Smooth muscle cell of the pulmonary artery (primary cell): ENCODE measurements at places on chromosomes 12 and 14. TPM values are rescaled to one million over a fixed set of nuclear protein-coding genes. Genes with fewer than 3 reads are reported as not detected.

COX8C gene
- not detected in 2 replicates for total RNA-seq

TRIM9 gene
- 0.39 and 0.73 TPM in 2 replicates for total RNA-seq

FAM181A gene
- total RNA-seq: not detected in 2 replicates

SERPINA10 gene
- not detected in 2 replicates for total RNA-seq

SSPN gene
- 13.3 and 30.8 TPM in 2 replicates for total RNA-seq

ATF7IP gene
- total RNA-seq: 19.1 and 27.2 TPM in 2 replicates

MIPOL1 gene
- total RNA-seq: 10.2 and 16.3 TPM in 2 replicates

FGF6 gene
- total RNA-seq: not detected in 2 replicates

LIN7A gene
- 4.1 and 26.8 TPM in 2 replicates for total RNA-seq

RND1 gene
- 0.26 and 0.30 TPM in 2 replicates for total RNA-seq

VPS37B gene
- 11.0 and 17.6 TPM in 2 replicates for total RNA-seq

RASSF8 gene
- 95.3 and 149 TPM in 2 replicates for total RNA-seq

GPHB5 gene
- not detected in 2 replicates for total RNA-seq

MYF6 gene
- not detected in 2 replicates for total RNA-seq

ITGA5 gene
- 589 and 1,116 TPM in 2 replicates for total RNA-seq

AQP6 gene
- total RNA-seq: 0.10 and 0.20 TPM in 2 replicates

FOXA1 gene
- not detected in 2 replicates for total RNA-seq

NTF3 gene
- total RNA-seq: 3.1 and 4.4 TPM in 2 replicates

TMEM116 gene
- total RNA-seq: 8.9 and 9.4 TPM in 2 replicates

B4GALNT3 gene
- total RNA-seq: 0.13 and 0.36 TPM in 2 replicates

MYH6 gene
- not detected in 2 replicates for total RNA-seq

ITPR2 gene
- total RNA-seq: 27.3 and 32.2 TPM in 2 replicates

AICDA gene
- not detected in 2 replicates for total RNA-seq

KRT3 gene
- not detected in 2 replicates for total RNA-seq

EIF2B2 gene
- 41.9 and 52.5 TPM in 2 replicates for total RNA-seq

MRPL52 gene
- total RNA-seq: 27.4 and 27.9 TPM in 2 replicates

CLEC1B gene
- not detected in 2 replicates for total RNA-seq

STYK1 gene
- total RNA-seq: 0.53 and 2.3 TPM in 2 replicates

EXOC5 gene
- 62.9 and 80.2 TPM in 2 replicates for total RNA-seq

LRP1-AS gene
- total RNA-seq: 0.20 TPM in 1 of 2 replicates, not detected in the other
